ENCODE measurements at places on chromosomes 2 and 18. TPM values are rescaled to one million over a fixed set of nuclear protein-coding genes. Genes with fewer than 3 reads are reported as not detected.

KCNS3 gene
- total RNA-seq, result 8.8 TPM

DNA sequence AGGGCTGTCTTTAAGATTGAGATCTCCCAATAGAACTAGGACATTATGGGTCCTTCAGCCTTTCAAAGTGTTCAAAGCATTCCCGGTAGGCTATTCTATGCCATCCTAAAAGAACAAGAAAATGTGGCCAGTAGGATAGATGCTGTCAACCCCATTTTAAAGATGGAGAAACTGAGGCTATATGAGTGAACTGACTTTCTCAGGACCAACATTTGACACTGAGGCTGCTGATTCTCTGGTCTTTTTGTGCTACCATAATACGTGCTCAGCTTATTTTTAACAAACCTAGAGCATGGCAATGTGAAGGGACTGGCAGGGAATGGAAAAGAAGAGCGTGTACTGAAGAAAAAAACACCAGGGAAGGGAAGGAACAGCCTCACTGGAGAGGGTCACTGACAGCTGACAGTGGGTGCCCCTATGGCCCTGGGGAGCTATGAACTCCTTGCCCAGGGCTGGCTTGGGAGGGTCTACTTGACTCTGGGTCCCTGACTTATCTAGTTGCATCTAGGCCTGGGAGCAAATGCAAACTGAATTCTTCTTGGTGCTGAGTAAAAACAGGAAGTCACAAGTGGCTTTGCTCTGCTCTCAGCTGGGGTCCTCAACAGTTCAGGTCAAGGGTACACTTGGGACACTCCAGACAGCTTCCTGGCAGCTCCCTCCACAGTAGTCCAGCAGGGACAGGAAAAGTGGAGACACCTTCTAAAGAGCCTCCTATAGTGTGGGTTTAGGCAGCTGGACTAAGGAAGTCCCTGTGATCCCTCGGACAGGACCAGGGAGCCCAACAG, 2.3 kb downstream of the CYRIA start:
- no peaks in the 10 kb centered on the region for H3K4me1 ChIP-seq
- no peak for DNase-seq
- H3K27me3 ChIP-seq, result no peaks in the 10 kb centered on the region
- H3K36me3 ChIP-seq, result no peaks in the 10 kb centered on the region

DNA sequence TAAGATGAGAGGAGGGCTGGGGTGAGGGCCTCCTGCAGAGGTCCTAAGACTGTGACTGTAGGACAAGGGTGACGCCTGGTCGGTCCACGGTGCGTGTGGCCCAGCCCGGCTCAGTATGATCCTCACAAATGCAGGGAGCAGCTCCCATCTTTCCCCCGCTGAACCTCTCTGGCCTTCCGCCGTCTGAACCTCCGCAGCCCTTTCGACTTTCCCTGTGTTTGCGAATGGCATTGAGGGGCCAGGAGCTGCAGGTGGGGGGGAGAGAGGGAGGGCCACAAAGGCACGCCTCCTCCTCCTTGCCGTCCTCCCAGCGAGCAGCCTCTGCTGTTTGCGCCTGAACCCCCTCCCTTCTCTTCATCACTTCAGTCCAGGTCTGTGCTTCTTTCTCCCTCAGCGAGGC, 68.6 kb upstream of the PXDN start:
- no peaks in the 10 kb centered on the region for H3K27me3 ChIP-seq
- no peak overlapping the region for H3K4me3 ChIP-seq
- no peak overlapping the region for H3K27ac ChIP-seq
- peak; percentile 67 for DNase-seq
- no peaks in the 10 kb centered on the region for H3K4me1 ChIP-seq
- H3K36me3 ChIP-seq, result no peaks in the 10 kb centered on the region

GRCh38 chr2:86305195-86305914, 32.1 kb downstream of the REEP1 start:
- no peak for DNase-seq
- no peak overlapping the region for H3K27ac ChIP-seq
- H3K4me1 ChIP-seq, result no peaks in the 10 kb centered on the region
- no peaks in the 10 kb centered on the region for H3K27me3 ChIP-seq
- no peaks in the 10 kb centered on the region for H3K36me3 ChIP-seq

- H3K27ac ChIP-seq, result no peak overlapping the region
- DNase-seq, result no peak
- no peaks in the 10 kb centered on the region for H3K36me3 ChIP-seq
- no peaks in the 10 kb centered on the region for H3K4me1 ChIP-seq
Observed at GRCh38 chr2:78051480-78051879, 529.3 kb upstream of the LRRTM4 start.

C2orf80 gene
- total RNA-seq, result not detected

GRCh38 chr2:113834051-113834730, 55.7 kb upstream of the ACTR3 start:
- H3K4me1 ChIP-seq, result no peaks in the 10 kb centered on the region
- H3K27ac ChIP-seq, result no peak overlapping the region
- no peaks in the 10 kb centered on the region for H3K27me3 ChIP-seq
- no peaks in the 10 kb centered on the region for H3K36me3 ChIP-seq
- DNase-seq, result no peak

KLHL30 gene
- total RNA-seq, result 9.0 TPM

UGT1A8 gene
- not detected for total RNA-seq

DNA sequence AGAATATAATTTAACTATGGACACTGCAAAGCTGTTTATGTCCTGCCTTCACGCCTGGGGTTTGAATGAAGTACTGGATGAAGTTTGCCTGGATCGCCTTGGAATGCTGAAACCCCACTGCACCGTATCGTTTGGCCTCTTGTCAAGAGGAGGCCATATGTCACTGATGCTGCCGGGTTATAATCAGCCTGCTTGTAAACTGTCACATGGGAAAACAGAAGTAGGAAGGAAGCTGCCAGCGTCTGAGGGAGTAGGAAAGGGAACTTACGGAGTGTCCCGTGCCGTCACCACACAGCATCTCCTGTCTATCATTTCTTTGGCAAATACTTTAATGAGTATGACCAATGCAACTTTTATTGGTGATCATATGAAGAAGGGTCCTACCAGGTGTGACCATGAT, 105.8 kb downstream of the WDR7 start:
- no peaks in the 10 kb centered on the region for H3K4me1 ChIP-seq
- no peak overlapping the region for H3K4me3 ChIP-seq
- no peak overlapping the region for H3K27ac ChIP-seq
- no peak for DNase-seq
- no peaks in the 10 kb centered on the region for H3K27me3 ChIP-seq
- H3K36me3 ChIP-seq, result no peaks in the 10 kb centered on the region

TMEM169 gene
- total RNA-seq, result 0.72 TPM

DNAJC5G gene
- total RNA-seq, result not detected

- H3K36me3 ChIP-seq, result no peaks in the 10 kb centered on the region
- H3K27me3 ChIP-seq, result no peaks in the 10 kb centered on the region
- no peak overlapping the region for H3K4me3 ChIP-seq
- DNase-seq, result no peak
Observed at GRCh38 chr2:153133716-153134115, 344.8 kb downstream of the RPRM start.

CIDEA gene
- 0.57 TPM for total RNA-seq

- H3K27ac ChIP-seq, result no peak overlapping the region
- no peak for DNase-seq
- no peaks in the 10 kb centered on the region for H3K36me3 ChIP-seq
- no peaks in the 10 kb centered on the region for H3K4me1 ChIP-seq
Observed at GRCh38 chr2:149221898-149222297, 108.5 kb upstream of the LYPD6 start.

GRCh38 chr2:97712693-97713295, 582 bp upstream of the ZAP70 start:
- H3K27ac ChIP-seq, result no peak overlapping the region
- peak; percentile 69 for DNase-seq
- H3K27me3 ChIP-seq, result no peaks in the 10 kb centered on the region
- H3K4me3 ChIP-seq, result no peak overlapping the region
- H3K36me3 ChIP-seq, result no peaks in the 10 kb centered on the region

GRCh38 chr2:101232770-101233169, 19.9 kb upstream of the CNOT11 start:
- H3K36me3 ChIP-seq, result no peaks in the 10 kb centered on the region
- no peak overlapping the region for H3K4me3 ChIP-seq
- DNase-seq, result no peak
- no peaks in the 10 kb centered on the region for H3K27me3 ChIP-seq
- no peaks in the 10 kb centered on the region for H3K4me1 ChIP-seq

DNA sequence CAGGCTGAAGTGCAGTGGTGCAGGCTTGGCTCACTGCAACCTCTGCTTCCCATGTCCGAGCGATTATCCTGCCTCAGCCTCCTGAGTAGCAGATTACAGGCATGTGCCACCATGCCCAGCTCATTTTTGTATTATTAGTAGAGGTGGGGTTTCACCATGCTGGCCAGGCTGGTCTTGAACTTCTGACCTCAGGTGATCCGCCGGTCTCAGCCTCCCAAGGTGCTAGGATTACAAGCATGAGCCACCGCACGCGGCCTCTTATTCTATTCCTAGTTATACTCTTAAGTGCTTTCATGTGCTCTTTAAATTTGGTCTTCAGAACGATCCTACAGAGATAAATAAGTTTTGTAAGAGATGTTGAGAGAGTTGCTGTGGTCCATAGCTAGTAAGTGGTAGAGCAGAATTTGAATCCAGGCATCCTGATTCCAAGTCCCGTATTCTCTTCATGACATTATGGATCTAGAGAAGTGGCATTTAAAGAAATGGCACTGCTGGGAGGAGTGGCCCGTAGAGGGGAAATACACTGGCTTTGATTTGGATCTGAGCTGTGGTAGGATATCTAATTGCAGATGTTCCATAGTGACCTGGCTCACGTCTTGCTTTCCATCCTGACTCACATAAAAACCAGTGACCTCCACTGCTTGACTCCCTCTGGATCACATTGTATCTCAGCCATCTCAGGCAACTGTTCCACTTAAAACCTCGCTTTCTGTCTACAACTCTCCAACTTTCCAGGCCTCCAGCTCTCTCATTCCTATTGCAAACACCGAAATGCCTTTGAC, 22.8 kb upstream of the ME2 start:
- no peak for DNase-seq
- no peaks in the 10 kb centered on the region for H3K36me3 ChIP-seq
- no peaks in the 10 kb centered on the region for H3K27me3 ChIP-seq
- H3K4me3 ChIP-seq, result no peak overlapping the region
- H3K4me1 ChIP-seq, result no peaks in the 10 kb centered on the region
- H3K27ac ChIP-seq, result no peak overlapping the region

DNA sequence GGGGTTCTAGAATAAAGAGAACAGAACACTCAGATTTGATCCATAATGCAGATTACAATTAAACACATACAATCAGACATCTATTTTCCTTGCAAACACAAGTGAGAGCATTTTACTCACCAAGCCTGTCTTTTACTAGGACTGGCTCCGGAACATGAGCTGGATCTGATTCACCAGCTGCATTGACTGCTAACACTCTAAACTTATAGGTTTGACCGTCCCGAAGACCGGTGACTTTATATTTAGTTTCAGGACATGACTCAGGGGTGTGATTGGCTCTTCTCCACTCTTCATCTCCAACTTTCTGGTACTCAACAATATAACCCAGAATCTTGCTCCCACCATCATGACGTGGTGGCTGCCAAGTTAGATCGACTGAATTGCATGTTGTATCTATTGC, 112.4 kb downstream of the PLEKHA3 start:
- no peaks in the 10 kb centered on the region for H3K27me3 ChIP-seq
- DNase-seq, result no peak
- H3K27ac ChIP-seq, result no peak overlapping the region
- H3K36me3 ChIP-seq, result peaks cover 2% of the 10 kb centered on the region
- H3K4me1 ChIP-seq, result no peaks in the 10 kb centered on the region

DNA sequence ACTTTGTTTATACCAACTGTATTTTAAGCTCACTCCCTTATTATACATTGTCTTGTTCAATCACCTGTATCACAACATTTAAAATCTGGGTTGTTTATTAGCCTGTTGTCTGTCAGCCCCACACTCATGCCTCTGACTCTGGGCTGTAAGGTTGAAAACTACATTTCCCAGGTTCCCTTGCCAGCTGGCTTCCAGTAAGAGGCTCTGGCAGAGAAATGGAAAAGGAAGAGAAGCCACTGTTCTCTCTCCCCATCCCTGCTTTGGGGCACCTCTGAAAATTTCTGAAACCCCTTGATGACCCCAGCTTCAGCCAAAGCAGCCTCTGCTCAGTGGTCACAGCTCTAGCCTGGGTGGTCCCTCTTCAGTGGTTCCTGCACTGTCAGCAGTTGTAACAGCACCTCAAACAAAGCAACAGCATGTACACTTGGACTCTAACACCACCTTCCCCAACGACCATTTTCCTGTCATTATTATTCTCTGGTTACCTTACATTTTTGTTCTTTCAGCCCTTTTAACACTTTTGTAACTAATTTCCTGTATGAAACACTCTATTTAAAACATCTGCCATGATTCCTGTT, 108.9 kb upstream of the LGALSL start:
- DNase-seq, result no peak
- no peak overlapping the region for H3K4me3 ChIP-seq
- H3K36me3 ChIP-seq, result no peaks in the 10 kb centered on the region
- no peaks in the 10 kb centered on the region for H3K4me1 ChIP-seq
- no peak overlapping the region for H3K27ac ChIP-seq

- no peaks in the 10 kb centered on the region for H3K36me3 ChIP-seq
- no peak for DNase-seq
- H3K27me3 ChIP-seq, result no peaks in the 10 kb centered on the region
- no peak overlapping the region for H3K4me3 ChIP-seq
- peaks cover 2% of the 10 kb centered on the region for H3K4me1 ChIP-seq
- no peak overlapping the region for H3K27ac ChIP-seq
Observed at GRCh38 chr2:111697560-111697959, 186.4 kb downstream of the ANAPC1 start.

GRCh38 chr2:24080701-24081100, 3.9 kb downstream of the TP53I3 start:
- H3K4me3 ChIP-seq, result no peak overlapping the region
- DNase-seq, result no peak

DNA sequence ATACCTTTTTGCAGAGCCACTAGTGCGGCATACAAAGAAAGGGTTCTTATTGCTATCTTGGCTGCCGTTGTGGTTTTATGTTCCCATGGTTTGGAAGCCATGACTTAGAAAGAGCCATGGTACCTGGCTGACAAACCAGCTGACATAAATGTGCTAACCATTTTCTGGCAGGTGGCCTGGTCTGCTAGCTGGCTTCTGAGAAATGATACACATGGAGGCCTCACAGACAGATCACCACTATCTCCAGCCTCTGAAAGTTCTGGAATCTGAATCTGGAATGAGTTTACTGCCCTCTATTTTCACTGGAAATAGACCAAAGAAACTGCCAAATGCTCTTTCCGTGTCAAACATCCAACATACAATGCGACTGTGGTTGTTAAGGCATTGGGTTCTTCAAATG, 123.7 kb downstream of the QPCT start:
- no peak for DNase-seq
- H3K36me3 ChIP-seq, result no peaks in the 10 kb centered on the region
- H3K27me3 ChIP-seq, result no peaks in the 10 kb centered on the region
- H3K27ac ChIP-seq, result no peak overlapping the region
- no peak overlapping the region for H3K4me3 ChIP-seq

GRCh38 chr2:207772081-207772843, 2.6 kb upstream of the FZD5 start:
- no peak overlapping the region for H3K4me3 ChIP-seq
- H3K36me3 ChIP-seq, result no peaks in the 10 kb centered on the region
- peak; percentile 62 for DNase-seq
- H3K4me1 ChIP-seq, result no peaks in the 10 kb centered on the region

GRCh38 chr18:13545514-13545913, 180.8 kb downstream of the FAM210A start:
- no peak for DNase-seq
- H3K36me3 ChIP-seq, result no peaks in the 10 kb centered on the region
- H3K27ac ChIP-seq, result no peak overlapping the region
- H3K4me3 ChIP-seq, result no peak overlapping the region

SLC35G4 gene
- not detected for total RNA-seq

- H3K36me3 ChIP-seq, result no peaks in the 10 kb centered on the region
- no peak overlapping the region for H3K27ac ChIP-seq
- peaks cover 2% of the 10 kb centered on the region for H3K4me1 ChIP-seq
- no peak for DNase-seq
Observed at GRCh38 chr18:60935041-60935910, 398.0 kb upstream of the CDH20 start.
